Sigmoid colon (tissue), 7 donors: ENCODE measurements at places on chromosomes 7 and 10.

- no peak for DNase-seq
Measured at GRCh38 chr7:116173051-116174028, 37.0 kb upstream of the TES start.

- no peak for DNase-seq
Measured at GRCh38 chr10:4241724-4242345, 456.8 kb upstream of the KLF6 start.

DNA sequence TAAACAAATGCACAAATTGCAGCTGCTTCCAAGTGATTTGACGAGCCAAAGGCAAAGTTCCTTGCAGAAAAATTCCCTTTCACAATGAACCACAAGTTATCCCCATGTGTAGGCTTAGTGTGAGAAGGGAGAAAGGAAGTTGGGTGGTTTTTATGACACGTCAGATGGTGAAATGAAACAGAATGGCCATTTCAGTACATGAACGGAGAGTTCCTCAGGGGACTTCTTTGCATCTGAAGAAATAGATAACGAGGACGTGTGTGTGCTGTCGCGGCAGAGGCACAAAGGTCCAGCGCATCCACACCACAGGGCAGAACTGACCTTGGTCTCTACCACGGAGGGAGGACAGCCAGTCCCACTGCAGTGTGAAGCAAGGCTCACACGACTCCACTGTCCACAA, 135.9 kb downstream of the PAXIP1 start:
- DNase-seq, result peak; percentile 12

- DNase-seq, result no peak
Measured at GRCh38 chr7:22356701-22357310, at the start of gene RAPGEF5. Gene RAPGEF5, minus strand, starts transcription at chr7:22357154. Its CDS starts 94 bp downstream, at chr7:22357060.

DNA sequence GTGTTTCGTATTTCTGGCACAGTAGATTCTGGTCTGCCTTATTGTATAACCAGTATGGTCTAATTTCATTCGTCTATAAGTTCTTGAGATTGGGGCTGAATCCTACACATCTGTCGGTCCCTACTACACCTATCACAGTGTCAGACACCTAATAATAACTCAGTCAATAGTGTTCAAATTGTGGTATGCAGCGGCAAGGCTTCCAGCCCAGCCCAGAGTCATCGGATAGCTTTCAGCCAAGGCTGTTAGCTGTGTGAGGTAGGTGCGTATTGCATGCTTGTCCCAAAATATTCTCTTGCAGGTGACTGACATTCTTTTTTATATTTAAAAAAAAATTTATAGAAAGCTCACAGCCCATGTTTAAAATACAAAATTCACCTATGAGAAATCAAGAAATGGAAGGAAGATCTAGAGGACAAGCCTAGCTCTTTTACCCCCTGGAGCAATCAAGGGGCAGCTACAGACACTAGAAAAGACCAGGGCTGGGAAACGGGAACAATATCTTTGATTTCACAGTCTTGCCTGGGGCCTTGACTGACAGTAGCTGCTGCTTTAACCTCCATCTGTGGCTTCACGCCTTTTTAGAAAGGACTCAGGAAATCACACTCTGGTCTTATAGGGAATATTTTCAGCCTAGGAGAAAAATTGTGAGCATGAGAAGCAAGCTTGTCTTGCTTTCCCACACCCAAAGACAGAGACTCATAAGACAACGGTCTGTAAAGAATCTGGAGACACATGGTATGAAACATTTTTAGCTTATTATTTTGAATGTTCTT, 9.5 kb upstream of the ASB4 start:
- no peak for DNase-seq

DNA sequence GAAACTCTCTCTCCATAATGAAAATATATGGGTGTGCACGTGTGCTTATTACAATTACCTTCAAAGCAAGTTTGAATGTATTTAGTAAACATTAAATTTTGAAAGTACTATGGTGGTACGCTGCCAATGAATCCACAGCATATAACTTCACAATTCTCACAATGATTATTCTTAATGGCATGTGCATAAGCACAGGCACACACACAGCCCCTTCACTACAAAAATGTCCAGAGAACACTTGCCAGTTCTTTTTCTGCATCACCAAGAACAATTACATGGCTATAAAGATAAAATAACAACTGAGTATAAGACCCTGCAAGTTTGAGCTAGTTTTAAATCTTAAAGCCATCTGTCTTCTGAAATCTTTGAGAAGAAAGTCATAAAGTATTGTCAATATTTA, 22.2 kb downstream of the SGCE start:
- DNase-seq, result no peak

- DNase-seq, result no peak
Measured at GRCh38 chr10:1968257-1969033, 231.1 kb upstream of the ADARB2 start.

DNA sequence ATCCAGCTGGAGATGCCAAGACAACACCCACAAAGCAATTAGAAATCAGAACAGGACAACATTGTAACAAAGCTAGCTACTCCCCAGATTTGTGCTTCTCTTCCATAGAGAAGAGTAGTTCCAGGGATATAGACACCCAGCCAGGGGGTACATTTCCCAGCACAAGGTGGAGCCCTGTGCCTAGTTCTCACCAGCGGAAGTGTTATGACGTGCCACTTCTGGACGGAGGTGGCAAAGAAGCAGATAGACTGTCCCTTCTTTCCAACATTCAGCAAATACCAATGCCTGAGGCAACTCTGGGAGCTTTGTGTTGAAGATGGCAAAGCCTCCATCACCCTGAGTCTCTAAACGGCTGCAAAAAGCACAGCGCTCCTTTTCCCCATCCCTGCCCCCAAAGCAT, 23.4 kb upstream of the GSAP start:
- DNase-seq, result no peak

GRCh38 chr10:99709480-99710229, 22.3 kb downstream of the COX15 start:
- no peak for DNase-seq

GRCh38 chr7:135708041-135708440, 19.9 kb downstream of the SLC13A4 start:
- no peak for DNase-seq

DNA sequence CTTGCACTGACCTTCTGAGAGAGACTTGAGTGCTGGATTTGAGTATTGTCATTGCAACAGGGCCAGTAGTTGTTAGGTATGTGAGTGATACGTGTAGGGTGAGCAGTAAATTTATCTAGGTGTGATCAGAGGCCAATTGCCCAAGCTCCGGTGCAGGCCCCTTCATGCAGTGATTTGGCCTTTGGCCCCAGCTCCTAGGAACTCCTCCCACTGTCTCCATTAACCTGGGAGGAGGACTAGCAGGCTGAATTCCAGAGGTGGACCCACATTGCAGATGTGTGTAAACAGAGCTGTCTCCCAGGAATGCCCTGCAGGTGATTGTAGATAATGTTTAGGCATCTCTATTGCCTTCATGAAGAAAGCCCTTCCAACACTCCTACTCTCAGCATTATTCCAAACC, 19.5 kb downstream of the TCF7L2 start:
- peak; percentile 32 for DNase-seq

DNA sequence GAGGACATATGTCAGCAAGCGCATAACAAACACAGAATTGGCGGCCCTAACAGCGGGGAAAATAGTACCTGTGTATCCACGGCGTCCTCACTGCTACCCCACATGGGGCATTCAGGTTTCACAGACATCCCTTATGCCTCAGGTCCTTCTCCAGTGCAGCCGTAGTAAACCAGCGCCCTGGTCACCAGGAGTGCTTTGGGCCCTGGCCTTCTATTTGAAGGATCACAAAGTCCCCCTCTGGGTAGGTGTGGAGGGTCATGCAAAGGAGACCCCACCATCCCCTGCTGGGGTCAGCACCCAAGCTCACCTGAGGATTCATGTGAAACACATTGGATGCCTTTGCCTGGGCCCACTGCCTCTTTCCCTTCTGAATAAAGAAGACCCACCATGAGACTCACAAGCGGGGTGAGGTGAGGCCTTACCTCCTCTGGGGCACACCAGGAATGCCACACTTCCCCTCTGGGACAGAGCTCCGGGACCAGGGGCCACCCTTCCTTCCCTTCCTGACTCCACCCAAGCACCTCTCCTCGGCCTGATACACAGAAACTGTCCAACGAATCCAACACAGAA, 18.8 kb downstream of the CLRN3 start:
- DNase-seq, result no peak

GRCh38 chr10:970311-971149, 17.7 kb upstream of the GTPBP4 start:
- no peak for DNase-seq

DNA sequence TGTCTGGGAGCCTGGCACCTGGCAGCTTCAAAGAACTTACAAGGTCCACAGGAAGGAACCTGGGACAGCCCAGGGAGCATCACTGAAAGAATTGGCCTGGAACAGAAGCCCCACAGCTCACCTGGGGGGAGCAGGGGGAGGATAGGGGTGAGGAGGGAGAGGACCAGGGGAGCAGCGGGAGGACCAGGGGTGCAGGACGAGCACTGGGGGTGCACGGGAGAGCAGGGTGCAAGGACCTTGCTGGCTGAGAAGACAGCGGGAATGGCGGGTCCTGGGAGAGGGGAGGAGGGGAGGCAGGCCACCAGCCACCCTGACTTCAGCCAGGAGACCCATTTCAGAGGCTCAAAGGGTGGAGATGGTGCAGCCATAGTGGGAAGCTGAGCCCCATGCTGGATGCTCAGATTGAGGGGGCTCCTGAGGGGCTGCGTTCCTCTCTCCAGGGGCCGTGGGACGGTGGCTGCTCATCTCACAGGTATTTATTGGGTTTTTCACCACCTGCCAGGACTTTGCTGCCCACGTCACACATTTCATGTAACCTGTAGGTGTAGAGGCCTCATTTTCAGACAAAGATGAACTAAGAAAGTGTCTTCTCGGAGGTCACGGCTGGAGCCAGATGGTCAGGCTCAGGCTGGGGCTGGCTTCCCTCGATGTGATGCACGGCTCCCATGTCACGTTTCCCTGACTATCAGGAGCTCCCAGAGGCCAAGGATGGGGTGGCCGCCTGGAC, 110.1 kb downstream of the WDR37 start:
- peak; percentile 45 for DNase-seq

- DNase-seq, result no peak
Measured at GRCh38 chr7:133003052-133003910, 78.6 kb downstream of the CHCHD3 start.

GRCh38 chr10:77608281-77608680, 29.3 kb downstream of the KCNMA1 start:
- peak; percentile 46 for DNase-seq

DNA sequence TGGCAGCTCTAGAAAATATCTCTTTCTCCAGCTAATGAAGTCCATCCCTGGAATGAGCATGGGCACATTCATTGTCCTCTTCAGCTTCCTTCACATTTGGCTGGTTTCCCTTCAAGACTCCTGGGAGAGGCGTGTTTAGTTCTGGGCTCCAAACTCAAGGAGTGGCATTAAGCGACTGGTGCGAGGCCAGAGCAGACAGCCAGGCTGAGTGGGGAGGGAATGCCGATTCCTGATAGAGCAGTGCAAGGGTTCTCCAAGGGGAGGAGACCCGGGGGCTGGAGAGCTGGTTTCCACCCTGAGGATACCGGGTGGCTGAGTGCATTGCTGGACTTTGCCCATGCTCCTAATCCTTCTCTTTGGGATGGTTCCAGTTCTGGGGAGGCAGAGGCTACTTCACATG, 372.1 kb downstream of the RPS24 start:
- peak; percentile 38 for DNase-seq

GRCh38 chr7:105990141-105990540, 27.1 kb downstream of the CDHR3 start:
- no peak for DNase-seq

DNA sequence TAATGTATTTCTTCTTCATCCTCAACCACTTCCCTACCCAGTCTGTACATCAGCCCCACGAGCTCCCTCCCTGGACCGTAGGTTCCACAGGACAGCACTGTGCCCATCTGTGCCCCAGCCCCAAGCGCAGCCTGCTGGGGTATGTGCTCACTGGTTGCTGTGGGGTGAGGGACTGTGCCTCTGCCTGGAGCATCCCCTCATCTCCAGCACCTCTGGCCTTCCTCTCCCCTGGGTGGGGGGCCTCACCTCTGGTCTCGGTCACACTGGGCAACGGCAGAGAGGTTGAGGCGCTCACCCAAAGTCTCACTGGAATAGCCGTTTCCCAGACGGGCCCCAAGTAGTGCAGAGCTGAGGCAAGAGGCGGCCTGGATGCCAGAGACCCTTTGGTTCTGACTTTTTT, 1.5 kb upstream of the PRKAR1B start:
- peak; percentile 55 for DNase-seq

- DNase-seq, result no peak
Measured at GRCh38 chr7:135857519-135858274, 109.1 kb upstream of the FAM180A start.

GRCh38 chr7:81207801-81208200, 288.9 kb upstream of the SEMA3C start:
- DNase-seq, result no peak

- no peak for DNase-seq
Measured at GRCh38 chr7:15821484-15822427, 135.3 kb upstream of the MEOX2 start.

DNA sequence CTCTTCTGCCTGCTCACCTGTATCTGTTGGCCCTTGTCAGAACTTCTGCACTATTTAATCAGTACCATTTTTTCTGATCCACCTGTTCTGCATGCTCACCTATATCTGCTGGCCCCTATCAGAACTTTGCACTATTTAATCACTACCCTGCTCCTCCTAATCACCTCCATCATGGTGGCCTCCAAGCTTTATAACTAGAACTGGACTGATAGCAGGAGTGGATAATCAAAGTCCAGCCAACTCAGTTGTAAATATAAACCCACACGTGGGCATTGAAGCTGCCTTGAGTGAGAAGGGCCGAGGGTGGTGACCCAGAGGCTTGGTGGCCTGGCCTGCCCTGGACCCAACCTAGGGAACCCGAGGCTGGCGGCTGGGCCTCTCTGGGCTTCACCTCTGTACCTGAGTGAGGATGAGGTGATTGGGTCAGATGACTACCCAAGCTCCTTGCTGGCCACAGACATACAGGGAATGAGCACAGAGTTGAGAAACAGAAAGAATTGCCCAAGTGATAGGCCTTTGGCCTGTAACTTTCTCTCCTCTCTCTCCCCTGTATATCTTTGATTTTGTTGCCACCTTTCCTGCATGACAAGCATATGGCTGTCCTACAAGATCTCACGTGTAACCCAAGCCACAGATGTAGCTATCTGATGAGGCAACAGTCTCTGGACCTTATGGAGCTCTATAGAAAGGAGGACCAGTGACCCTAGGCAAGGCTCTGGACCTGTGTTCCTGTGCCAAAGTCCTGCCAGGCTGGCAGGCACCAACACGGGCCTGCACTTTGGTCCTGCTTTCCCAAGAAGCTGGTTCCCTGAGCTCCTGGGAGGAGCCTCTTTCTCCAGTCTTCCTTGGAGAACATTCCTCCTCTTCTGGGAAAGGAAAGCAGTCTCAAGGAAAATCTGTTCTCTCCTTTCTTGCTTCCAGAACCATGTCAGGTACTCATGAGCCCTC, 23.4 kb upstream of the FAM3C start:
- no peak for DNase-seq
